Bone marrow (tissue), 2 donors: ENCODE measurements at places on chromosomes 1 and 21.
A peak's percentile ranks its signal among the peaks of the same experiment; 100 is the strongest.

DNA sequence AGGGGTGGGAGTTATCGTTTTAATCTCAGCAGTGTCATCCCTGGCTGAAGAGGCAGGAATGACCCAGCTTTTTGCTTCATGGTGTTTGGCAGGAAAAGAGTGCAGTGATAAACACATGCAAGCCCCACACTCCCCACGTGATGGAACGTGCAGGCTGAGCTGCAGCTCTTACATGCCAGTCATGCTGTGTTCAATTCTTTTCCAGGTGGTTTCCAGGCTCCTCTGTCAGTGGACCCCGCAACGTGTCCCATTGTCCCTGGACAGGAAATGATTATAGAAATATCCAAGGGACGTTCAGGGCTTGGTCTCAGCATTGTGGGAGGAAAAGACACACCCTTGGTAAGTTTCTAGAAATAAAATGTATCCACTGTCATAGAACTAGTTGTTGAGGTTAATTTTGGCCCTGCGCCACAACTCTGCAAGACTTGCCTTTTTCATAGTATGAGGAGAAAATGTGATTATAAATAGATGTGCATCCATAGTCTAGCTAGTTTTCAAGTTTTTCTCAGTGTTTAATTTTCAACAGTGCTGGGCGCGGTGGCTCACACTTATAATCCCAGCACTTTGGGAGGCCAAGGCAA is 110.2 kb upstream of the L1TD1 start:
- DNase-seq = no peak

GRCh38 chr1:161073474-161074121 is 3.9 kb upstream of the ARHGAP30 start:
- DNase-seq = no peak

DNA sequence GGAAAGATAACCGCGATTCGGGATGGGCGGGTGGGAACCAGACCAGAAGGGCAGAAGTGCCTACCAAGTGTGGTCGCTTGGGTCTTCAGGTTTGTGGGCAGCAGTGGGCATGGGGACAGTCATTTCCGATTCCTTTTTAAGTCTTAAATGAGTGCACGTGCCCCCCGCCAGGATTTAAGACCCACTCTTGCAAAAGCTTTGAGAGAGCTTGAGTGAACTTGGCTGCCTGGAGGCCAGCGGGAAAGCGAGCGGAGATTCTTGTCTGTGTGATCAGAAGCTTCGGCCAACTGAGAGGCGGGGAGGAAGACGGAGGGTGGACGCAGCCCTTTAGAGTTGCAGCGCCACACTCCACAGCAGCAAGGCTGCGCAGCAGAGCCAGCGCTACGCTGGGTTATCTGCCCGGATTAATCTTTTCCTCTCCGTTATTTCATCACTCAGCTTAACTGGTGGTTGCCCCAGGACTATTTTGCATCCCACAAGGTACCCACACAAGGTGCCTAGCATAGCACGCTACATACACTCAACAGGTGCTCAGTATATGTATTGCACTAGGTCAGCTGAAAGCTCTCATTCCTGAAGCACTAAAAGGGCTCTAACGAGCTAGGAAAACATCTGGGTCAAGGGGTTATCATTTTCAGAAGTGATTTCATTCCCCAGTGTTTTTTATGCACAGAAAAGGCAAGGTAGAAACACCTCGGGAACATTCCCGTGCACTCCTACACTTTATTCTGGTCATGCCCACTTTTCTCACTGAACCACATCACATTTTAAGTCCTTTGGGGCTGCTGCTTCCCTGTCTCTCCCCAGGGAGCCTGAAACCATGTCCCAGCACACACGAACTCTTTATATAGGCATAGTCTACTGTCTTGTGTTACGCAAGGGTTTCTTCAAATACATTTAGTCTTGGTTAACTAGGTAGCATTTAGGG is 1.5 kb upstream of the BATF3 start:
- no peak for DNase-seq

DNA sequence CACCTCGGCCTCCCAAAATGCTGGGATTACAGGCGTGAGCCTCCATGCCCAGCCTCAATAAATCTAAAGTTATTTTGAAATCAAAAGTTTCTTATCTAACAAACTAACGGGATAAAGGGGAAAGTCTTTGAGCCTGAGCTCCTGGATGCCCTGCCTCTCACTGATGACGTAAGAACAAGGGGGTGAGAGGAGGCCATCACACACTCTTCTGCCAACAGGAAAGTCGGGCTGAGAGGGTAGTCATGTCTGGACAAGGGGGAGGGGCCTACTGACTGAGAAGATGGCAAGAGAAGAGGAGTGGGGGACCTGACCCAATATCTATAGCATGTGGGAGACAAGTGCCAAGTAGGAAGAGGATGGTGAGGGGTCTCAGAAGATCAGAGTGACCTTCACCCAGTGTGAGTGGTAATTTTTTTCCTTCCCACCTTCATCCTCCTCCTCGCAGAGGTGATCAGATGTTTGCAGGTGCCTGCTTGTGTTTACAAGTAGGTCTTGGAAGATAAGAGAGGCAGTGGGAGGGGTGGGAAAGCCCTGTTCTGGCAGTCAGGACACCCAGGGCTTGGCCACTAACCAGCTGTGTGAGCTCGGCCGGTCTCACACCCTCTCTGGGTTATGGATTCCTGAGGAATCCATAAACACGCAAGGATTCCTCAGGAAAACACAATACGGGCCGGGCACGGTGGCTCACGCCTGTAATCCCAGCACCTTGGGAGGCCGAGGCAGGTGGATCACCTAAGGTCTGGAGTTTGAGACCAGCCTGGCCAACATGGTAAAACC is 9.6 kb downstream of the UQCRHL start:
- no peak for DNase-seq

- DNase-seq = no peak
Measured at GRCh38 chr1:43303471-43304313, 2.9 kb downstream of the TIE1 start.

DNA sequence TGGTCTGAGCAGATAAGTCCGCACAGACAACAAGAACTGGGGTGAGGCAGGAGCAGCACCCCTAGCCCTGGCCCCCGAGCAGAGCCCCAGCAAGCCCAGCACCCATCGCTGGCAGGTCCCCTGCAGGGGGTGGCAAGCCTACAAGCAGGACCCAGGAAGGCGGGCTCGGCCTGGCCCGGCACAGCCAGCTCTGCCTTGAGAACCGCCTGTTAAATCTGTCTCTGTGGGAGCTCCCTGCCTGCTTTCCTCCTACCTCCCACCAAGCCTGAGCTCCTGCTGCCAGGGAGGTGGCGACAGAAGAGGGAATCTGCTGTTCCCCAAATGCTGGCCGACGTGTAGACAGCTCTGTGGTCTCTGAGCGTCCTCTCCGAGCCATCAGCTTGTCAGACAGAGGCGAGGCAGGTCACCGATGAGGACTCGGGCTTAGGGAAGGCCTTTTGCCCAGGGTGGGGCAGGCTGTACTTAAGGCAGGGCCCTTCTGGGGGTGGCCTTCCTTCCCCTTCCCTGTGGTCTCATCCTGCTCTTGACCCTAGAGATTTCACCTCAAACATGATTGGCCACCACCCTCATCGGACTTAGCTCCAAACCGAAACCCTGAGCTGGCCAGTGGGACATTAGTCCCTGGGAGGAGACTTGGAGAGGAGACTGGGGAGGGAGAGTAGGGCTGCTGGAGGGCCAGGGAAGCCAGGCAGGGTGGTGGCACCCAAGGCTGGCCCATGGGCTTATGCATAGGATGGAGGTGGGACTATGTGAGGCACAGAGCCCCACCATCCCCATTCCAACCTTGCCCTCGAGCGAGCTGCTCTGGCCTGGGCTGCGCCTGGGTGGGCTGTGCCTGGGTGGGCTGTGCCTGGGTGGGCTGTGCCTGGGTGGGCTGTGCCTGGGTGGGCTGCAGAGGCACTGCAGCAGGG is 7.7 kb downstream of the SELENON start:
- DNase-seq = no peak

DNA sequence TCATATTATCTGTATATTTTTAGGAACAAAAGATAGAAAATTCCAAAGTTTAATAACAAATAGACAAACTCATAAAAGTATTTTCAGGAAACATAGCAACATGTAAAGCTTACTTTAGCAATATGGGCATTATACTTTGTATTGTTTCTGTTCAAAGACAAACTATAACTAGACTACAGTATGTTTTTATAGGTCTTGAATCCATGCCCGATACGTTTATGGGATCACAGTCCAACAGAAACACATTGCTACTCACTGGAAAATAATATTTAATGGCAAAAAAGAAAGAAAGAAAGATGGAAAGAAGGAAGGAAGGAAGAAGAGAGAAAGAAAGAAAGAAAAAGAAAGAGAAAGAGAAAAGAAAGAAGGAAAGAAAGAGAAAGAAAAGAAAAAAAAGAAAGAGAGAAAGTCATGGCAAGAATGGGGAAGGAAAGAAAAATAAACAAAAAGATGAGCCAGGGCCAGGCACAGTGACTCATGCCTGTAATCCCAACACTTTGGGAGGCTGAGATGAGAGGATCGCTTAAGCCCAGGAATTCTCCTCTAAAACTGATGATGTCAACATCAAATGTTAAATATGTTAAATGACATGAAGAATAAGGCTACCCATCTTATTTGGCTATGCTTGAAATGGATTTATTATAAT is 32.7 kb downstream of the TM2D1 start:
- no peak for DNase-seq

- DNase-seq = no peak
Measured at GRCh38 chr1:162500805-162501204, 3.2 kb downstream of the UHMK1 start.

DNA sequence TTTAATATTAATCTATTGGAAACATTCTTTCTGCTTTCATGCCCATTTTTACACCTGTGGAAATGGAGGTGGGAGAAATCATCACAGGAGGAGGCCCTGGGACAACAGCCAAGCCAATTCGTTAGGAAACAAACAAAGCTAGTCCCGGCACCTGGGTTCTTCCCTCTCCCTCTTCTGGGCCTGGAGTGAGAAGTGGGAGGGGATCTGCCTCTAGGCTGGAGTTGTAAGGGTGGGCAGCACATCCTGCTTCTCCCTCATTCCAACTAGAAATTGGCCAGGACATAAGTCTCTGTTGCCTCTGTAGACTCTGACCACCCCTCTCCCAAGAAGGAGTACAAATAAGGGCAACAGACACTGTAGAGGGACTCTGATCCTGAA is 20.2 kb upstream of the ERO1B start:
- no peak for DNase-seq

DNA sequence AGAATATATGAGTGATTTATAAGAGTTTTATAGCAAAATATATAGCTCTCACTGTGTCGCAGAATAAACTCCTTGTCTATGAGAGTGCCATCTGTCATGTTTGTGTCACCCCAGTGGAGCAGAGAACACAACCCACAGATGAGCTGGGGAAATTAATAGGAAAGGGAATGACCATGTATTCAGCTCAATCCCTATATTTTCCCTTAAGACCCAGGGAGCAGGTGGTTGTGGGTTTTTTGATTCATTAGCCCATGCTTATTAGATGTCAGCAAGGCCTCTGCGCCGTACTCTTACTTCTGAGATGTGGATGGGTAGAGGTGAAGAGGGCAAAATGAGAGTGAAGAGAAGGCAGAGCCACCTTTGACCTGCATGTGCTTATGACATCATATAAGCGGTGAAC is 4.1 kb upstream of the GREM2 start:
- DNase-seq = no peak

GRCh38 chr1:26996024-26996423 is 2.5 kb downstream of the TRNP1 start:
- DNase-seq = no peak

- DNase-seq = no peak
Measured at GRCh38 chr1:99548943-99549605, 96.8 kb upstream of the PALMD start.

- DNase-seq = no peak
Measured at GRCh38 chr1:103424650-103425049, 100.8 kb upstream of the RNPC3 start.

- DNase-seq = no peak
Measured at GRCh38 chr1:154460695-154461260, 41.2 kb upstream of the TDRD10 start.

GRCh38 chr1:182520736-182521135 is 68.3 kb downstream of the RNASEL start:
- DNase-seq = no peak

DNA sequence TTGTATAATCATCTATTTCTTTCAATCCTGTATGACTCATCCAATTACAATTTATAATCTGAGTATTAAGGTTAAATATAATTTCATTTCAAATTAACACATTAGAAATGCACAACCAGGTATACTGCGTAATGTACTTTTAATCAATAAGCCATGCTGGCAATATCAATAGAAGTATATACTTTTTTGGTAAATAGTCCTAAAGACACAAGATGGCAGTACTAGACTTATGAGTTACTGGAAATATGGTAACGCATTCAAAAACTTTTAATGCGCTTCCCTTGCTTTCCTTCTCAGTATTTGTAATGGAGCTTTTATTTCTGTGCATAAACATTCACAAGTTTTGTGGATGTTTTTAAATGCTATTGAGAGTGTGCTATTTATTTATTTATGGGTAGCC is 1162.0 kb upstream of the TMPRSS15 start:
- no peak for DNase-seq

- no peak for DNase-seq
Measured at GRCh38 chr1:175338387-175339135, 146.0 kb upstream of the KIAA0040 start.

GRCh38 chr1:221565711-221566110 is 176.2 kb downstream of the DUSP10 start:
- no peak for DNase-seq

GRCh38 chr1:235503403-235504121 is 690 bp downstream of the B3GALNT2 start:
- peak; percentile 16 for DNase-seq

DNA sequence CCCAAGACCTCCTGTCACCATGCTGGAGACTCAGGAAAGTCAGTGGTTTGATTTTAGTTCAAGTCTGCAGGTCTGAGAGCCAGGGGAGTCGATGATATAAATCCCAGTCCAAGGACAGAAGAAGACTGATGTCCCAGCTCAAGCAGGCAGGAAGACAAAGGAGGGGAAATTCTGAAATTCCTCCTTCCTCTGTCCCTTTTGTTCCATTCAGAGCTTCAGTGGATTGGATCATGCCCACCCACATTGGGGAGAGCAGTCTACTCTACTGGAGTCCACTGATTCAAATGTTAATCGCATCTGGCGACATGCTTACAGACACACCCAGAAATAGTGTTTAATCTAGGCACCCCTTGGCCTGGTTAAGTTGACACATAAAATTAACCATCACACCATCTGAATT is 7.2 kb upstream of the ADAMTS1 start:
- DNase-seq = no peak

- DNase-seq = no peak
Measured at GRCh38 chr1:119655154-119655553, 7.1 kb upstream of the ZNF697 start.

DNA sequence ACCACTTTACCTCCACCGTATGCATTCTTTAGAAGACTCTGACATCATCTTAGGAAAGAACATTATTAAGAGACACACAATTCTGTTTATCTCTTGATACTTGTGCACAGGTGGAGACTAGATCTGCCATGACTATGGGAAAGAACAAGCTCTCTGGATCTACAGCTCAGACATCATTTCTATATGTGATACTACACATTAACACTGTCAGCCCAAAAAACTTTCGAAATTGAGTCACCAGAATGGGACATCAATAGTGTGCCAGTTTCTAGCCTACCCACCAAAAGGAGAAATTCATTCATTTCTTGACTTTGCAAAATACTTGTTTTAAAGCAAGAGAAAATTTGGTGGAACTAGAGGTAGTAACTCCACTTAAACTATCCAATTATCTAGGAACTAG is 6.0 kb upstream of the EVI5 start:
- DNase-seq = no peak

- DNase-seq = no peak
Measured at GRCh38 chr1:209517681-209518050, 65.8 kb upstream of the CAMK1G start.
